ENCODE measurements at places on chromosomes 6 and 20.

GRCh38 chr6:41375598-41376151 is 40.3 kb downstream of the NCR2 start:
- DNase-seq, result no peak

- no peak for DNase-seq
Measured at GRCh38 chr6:133877116-133877515, 11.8 kb upstream of the TCF21 start.

GRCh38 chr20:42862446-42862845 is 327.3 kb downstream of the PTPRT start:
- DNase-seq, result no peak

DNA sequence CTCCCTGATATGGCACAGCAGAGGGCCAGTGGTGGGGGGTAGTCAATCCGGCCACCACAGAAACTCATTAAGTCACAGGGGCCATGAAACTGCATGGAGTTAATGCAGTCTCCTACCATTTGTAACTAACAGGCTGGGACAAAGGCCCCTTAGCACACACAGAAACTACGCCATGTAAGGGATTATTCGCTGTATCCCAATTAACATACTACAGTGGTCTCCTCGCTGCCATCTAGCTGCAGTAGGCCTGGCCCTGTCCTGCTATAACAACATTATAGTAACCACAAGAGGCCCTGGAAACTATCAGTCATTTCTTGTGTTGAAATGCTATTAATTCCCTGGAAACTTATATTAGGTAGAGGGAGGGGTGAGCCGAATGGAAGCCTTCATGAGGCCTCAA is 72.3 kb upstream of the CCN2 start:
- DNase-seq, result no peak

- no peak for DNase-seq
Measured at GRCh38 chr6:34663831-34664255, 32.7 kb downstream of the ILRUN start.

- DNase-seq, result no peak
Measured at GRCh38 chr6:36752886-36753506, 55.4 kb downstream of the RAB44 start.

- peak; percentile 1 for DNase-seq
Measured at GRCh38 chr20:51768759-51769517, 748 bp upstream of the ATP9A start.

DNA sequence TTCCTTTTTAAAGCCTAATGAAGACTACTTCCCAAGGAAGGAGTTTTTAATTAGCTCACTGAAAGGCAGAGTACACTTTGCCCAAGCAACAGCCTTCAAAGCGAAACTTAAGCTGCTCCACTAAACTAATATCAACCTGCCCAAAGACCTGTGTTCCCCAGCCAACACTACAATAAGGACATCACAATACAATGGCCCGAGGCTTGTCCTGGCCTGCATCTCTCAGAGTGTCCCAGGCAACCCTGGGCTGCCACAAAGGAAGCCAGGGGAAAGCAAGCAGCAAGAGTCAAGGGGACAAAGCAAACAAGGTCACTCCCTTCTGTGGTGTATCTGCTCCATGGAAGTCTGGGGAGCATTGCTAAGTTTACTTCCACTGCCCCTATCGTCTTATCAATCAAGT is 52.3 kb downstream of the PIGU start:
- DNase-seq, result no peak

GRCh38 chr6:137970368-137970767 is 103.3 kb downstream of the TNFAIP3 start:
- peak; percentile 8 for DNase-seq

DNA sequence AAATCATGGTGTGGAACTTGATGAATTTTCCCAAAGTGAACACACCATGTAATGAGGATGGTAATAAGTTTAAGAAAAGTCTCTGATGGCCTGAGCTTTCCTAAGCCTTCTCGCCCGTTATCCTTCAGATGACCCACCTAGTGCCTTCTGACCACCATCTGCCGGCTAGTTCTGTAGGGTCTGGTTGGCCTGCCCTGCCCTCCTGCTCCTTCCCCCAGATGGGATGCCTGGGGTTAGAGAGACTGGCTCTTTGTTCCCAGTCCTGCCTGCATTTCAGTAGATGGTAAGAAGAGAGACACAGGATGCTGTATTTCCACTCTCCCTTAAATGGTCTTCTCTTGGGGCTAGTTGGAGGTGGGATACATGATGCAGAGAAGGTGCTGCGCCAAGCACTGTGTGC is 43.0 kb downstream of the TIAM2 start:
- no peak for DNase-seq

- DNase-seq, result no peak
Measured at GRCh38 chr6:88141561-88142296, 24.4 kb downstream of the CNR1 start.

- no peak for DNase-seq
Measured at GRCh38 chr6:17972074-17972952, 15.1 kb downstream of the KIF13A start.

- no peak for DNase-seq
Measured at GRCh38 chr6:67450641-67451040, 1184.4 kb upstream of the ADGRB3 start.

- no peak for DNase-seq
Measured at GRCh38 chr20:51583073-51583472, 40.6 kb upstream of the NFATC2 start.

DNA sequence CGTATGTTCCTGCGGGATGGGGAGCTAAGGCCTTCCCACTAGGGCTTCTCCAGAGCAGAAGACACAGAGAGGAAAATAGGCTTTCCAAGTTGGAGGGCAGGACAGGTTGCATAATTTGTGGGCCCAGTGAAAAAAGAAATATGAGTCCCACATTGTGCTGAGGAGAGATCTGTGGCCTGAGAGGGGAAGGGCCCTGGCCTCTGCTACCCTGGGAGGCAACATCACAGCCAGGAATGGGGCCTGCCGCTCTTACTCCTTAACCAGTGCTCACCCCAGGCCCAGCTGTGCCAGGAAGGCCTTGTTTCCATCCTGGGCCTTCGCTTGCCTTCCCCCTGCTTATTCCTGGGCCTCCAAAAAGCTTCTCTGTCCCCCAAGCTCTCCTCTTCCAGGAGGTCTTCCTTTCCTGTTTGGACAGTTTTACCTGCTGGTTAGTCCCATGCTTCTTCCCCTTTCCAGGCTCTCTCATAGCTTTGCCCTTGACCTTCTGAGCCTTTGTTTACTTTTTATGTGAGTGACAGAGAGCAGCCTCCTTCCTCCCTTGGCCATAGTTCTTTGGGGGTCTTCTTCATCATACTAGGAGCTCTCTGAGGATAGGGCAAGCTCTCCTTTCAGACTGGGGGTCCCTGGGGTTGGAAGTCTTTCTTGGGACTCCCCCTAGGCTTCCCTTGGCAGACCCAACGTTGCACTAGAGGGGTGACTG is 26.2 kb upstream of the VEGFA start:
- DNase-seq, result no peak

- DNase-seq, result no peak
Measured at GRCh38 chr6:107819964-107820337, 4.2 kb downstream of the SCML4 start.

DNA sequence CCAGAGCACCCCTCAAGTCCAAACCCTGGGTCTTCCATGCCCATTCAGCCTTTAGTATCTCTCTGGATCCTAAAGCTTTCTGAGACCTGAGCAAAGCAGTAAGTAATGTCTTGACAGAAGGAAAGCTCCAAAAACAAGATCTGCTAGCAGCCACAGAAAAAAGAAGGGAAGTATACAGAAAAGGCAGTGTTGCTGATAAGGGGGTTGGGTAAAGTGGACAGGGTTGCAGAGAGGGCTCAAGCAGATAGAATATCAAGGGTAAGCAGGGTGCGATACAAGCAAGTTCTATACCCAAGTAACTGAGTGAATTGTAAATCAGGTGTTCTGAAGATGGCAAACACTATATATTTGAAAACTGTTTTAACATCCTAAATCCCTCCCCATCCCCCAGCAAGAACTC is 113.4 kb upstream of the CARMIL1 start:
- DNase-seq, result no peak
